Effector CD4-positive, alpha-beta T cell (primary cell): ENCODE measurements at places on chromosomes 16 and 17.

GRCh38 chr17:51598824-51599223, 338.5 kb downstream of the UTP18 start:
- no peak for DNase-seq

DNA sequence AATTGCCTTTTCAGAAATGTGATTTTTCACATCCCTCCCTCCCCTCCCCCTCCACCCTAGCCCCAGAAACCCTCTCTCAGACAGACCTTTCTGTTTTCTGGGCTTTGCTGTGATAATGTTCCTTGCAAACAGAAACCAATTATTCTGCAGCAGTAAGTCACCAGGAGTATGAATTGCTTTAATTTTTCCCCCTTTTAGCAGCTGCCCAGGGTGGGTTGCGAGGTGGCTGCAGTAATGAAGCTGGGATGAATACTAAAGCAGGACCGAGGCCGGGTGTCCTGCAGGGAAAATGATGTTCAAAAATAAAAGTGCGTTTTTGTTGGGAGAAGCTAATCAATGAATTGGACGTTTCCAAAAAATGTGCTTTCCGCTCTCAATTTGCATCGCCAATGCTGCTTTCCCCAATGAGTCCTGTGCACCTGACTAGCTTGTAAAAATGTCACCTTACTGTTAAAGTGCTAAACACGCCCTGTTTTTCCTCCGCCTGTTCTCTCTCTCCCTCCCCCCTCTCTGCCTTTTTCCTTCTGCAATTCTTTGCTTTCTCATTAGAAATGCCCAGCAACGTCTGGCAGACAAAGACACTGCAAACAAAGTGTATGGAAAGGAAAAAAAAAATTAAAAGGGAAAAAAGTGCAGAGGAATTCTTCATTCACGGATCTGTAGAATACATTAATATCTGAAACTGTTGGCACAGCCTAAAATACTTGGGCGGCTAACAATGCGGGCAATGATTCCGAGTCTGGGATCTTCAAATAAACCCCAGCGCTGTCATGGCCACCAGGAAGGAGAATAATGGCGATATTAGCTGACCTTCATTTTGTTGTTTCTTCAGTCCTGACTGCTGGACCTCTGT, 244.1 kb downstream of the STX8 start:
- no peak for DNase-seq

DNA sequence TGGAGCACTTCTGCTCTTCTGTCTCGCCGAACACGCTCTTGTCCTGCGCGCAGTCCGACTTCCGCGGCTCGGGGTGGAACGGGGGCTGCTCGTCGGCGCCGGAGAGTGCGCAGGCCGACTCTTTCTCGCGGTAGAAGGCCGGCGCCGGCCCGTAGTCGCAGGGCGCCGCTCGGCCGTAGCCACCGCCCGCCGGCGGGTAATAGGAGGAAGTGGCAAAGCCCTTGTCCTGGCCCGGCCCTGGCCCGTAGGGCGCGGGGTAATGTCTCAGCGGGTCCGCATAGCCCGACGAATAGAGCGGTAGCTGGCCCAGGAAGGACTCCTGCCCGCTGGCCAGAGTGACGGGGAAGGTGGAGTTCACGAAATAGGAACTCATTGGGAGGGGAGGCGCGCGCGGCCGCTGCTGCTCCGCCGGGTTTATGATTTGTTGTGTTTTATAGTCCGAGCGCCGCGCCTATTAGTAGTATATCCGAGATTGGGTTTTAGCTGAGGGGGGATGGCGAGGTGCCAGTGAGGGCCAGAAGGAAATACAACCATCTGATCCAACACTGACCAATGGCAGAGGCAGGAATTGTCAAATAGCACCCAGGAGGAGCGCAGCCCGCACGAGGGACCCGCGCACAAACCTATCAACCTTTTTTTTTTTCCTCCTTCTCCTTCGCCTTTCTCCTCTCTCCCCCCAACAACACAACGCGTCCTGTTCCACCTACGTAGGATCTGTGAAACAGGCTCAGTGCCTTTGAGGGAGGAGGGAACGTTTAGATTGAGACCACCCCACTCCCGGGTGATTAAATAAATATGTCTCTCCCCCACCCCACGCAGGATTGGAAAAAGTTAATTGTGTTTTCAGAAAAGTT, 4.4 kb upstream of the HOXB5 start:
- DNase-seq, result no peak

GRCh38 chr17:8951206-8951605, 14.3 kb downstream of the PIK3R5 start:
- no peak for DNase-seq

GRCh38 chr16:57941016-57941664, 29.8 kb downstream of the CNGB1 start:
- no peak for DNase-seq

DNA sequence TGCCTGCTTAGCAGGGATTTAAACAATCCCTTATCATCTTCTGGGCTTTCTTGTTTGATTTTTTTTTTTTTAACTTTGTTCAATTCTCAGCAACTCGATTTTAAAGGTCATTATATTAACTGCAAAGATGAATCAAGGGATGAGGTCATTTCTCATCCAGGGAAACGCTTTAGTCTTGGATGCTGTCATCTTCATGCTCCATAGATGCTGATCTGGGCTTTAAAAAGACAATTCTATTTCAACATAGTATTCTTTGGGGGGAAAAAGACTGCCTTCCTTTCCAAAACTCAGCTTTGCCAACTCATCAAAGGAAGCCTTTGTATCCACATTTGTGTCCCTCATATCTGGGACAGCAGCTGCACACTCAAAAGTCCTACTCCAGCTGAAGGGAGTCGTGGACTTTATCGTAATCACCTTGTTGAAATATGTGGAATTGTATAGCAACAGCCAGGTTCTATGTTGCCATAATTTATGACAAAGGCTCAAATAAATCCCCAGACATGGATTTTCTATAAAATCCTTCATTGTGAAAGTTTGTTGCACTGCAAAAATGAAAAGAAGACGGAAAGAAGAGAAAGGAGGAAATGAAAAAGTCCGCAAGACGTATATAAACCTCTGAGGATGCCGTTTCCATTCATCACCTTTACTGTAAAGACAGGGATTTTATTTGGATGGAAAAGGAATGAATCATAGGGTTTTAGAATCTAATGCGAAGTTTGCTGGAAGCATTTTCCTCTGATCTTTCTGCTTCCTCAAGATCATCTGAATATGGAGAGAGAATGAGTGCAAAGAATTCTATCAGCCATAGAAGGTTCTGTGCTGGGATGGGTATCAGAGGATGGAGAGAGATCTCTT, 48.6 kb upstream of the XYLT1 start:
- DNase-seq, result no peak

GRCh38 chr17:34756637-34757021, 177.2 kb downstream of the TMEM132E start:
- DNase-seq, result no peak
